Activated CD8-positive, alpha-beta T cell treated with anti-CD3 and anti-CD28 coated beads, Interleukin-2, amount 10 ng/mL, durations not matched to agents 7 days and 5 days (primary cell): ENCODE measurements at places on chromosomes 5 and 9.

DNA sequence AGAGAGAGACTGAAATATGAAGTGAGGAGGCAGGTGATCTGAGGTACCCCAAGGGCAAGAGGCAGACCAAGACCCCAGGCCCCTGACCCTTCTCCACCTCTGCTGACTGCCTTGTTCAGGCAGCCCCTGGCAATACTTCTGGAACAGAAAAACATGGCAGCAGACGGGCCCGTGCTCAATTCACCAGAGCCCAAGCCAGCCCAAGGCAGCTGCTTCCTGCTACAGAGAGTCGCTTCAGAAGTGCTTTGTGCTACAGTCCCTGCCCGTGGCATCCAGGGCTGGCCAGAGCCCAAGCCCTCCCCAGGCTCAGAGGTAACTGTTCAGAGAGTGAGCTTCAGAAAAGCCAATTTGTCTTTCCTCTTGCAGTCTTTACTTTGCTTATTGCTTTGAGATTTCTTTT lies 151.4 kb upstream of the FSTL4 start:
- H3K27ac ChIP-seq = no peak overlapping the region
- DNase-seq = no peak
- H3K4me1 ChIP-seq = no peaks in the 10 kb centered on the region
- peaks cover 22% of the 10 kb centered on the region for H3K27me3 ChIP-seq

DNA sequence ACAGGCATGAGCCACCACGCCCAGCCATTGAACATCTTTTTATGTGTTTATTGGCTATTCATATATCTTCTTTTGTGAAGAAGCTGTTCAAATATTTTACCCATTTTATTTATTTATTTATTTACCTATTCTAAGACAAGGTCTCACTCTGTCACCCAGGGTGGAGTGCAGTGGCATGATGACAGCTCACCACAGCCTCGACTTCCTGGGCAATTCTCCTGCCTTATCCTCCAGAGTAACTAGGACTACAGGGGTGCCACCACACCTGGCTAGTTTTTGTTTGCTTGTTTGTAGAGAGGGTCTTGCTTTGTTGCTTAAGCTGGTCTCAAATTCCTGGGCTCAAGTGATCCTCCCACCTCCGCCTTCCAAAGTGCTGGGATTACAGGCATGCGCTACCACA lies 33.5 kb downstream of the NAIF1 start:
- H3K27me3 ChIP-seq = no peaks in the 10 kb centered on the region
- peak overlapping the region; percentile 53 for H3K4me3 ChIP-seq
- H3K27ac ChIP-seq = peak overlapping the region; percentile 86
- peaks cover 3% of the 10 kb centered on the region for H3K36me3 ChIP-seq
- peak; percentile 38 for DNase-seq

GRCh38 chr5:91189480-91190313 lies 193.4 kb downstream of the ARRDC3 start:
- peaks cover 14% of the 10 kb centered on the region for H3K27me3 ChIP-seq
- DNase-seq = no peak
- H3K36me3 ChIP-seq = no peaks in the 10 kb centered on the region
- H3K27ac ChIP-seq = no peak overlapping the region
- H3K4me3 ChIP-seq = no peak overlapping the region

- no peaks in the 10 kb centered on the region for H3K36me3 ChIP-seq
- H3K27me3 ChIP-seq = no peaks in the 10 kb centered on the region
- no peak overlapping the region for H3K27ac ChIP-seq
- no peaks in the 10 kb centered on the region for H3K4me1 ChIP-seq
These were observed 20.4 kb downstream of the ADAMTS2 start for GRCh38 chr5:179324760-179325295.

GRCh38 chr9:18926513-18926912 lies 106.5 kb downstream of the SAXO1 start:
- no peaks in the 10 kb centered on the region for H3K27me3 ChIP-seq
- H3K27ac ChIP-seq = no peak overlapping the region
- no peak for DNase-seq

DNA sequence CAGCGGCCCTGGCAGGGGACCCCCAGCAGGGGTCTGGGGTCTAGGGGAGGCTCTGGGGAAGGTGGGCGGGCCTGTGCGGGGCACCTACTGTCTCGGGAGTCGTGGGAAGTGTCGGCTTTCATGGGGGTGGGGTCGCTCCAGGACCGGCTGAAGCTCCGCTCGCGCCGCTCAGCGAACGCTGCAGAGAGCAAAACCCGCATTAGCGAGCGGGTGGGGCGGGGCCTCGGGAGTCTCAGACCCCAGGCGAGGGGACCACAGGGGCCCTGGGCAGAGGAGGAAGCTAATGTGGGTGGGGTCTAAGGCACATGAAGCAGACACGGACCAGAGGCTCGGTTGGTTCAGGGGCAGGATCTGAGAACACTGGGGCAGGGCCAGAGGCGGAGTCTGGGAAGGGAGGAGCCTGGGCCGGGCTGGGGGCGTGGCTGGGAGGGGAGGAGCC lies 5.5 kb downstream of the NSMF start:
- no peak overlapping the region for H3K27ac ChIP-seq
- no peak overlapping the region for H3K4me3 ChIP-seq
- H3K27me3 ChIP-seq = no peaks in the 10 kb centered on the region
- H3K36me3 ChIP-seq = peaks cover 42% of the 10 kb centered on the region

- H3K27ac ChIP-seq = no peak overlapping the region
- no peak overlapping the region for H3K4me3 ChIP-seq
- DNase-seq = no peak
- H3K36me3 ChIP-seq = no peaks in the 10 kb centered on the region
- H3K27me3 ChIP-seq = no peaks in the 10 kb centered on the region
These were observed 54.0 kb upstream of the FKTN start for GRCh38 chr9:105503881-105504280.

- H3K4me1 ChIP-seq = no peaks in the 10 kb centered on the region
- DNase-seq = no peak
- H3K27me3 ChIP-seq = no peaks in the 10 kb centered on the region
- H3K27ac ChIP-seq = no peak overlapping the region
- no peak overlapping the region for H3K4me3 ChIP-seq
These were observed 25.0 kb downstream of the WDR36 start for GRCh38 chr5:111117136-111117535.

- no peak for DNase-seq
- no peaks in the 10 kb centered on the region for H3K36me3 ChIP-seq
- no peak overlapping the region for H3K4me3 ChIP-seq
- H3K27ac ChIP-seq = no peak overlapping the region
These were observed 12.5 kb downstream of the MCTP1 start for GRCh38 chr5:95272316-95272929.

DNA sequence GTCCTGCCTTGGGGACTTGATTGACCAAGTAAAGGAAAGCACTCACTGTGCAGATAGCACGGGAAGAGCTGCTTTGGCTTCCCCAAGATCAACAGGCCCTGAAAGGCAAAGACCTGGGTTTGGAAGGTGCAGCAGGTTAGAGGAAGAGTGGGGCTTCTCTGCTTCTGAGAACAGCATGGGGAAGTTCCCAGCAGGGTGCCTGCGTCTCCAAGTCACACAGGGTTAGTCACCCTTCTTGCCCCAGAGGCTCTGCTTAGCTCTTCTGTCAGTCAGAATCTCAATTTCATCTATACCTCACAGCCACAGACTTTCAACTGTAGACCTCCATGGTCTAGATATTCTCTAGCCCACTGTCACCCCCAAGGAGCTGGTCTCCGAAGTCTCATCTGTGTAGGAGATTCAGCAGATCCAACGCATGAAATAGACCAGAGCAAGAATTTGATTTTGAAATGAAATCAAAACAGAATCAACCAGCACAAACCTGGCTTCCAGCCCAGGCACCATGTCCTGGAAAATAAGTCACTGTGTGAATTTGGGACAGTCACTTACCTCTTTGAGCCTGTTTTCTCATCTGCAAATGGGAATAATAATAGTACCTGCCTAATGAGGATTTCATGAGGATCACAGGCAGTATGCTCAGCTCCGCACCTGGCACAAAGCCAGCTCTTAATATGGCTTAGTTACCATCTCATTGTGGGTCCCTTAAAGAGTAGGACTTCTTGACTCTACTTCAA lies 64.0 kb downstream of the SFXN1 start:
- H3K27ac ChIP-seq = no peak overlapping the region
- no peak for DNase-seq
- H3K4me3 ChIP-seq = no peak overlapping the region
- peaks cover 10% of the 10 kb centered on the region for H3K27me3 ChIP-seq

GRCh38 chr5:58404734-58405133 lies 55.2 kb downstream of the PLK2 start:
- H3K4me3 ChIP-seq = no peak overlapping the region
- H3K36me3 ChIP-seq = no peaks in the 10 kb centered on the region
- DNase-seq = no peak
- H3K27me3 ChIP-seq = peaks cover 4% of the 10 kb centered on the region
- H3K27ac ChIP-seq = no peak overlapping the region

DNA sequence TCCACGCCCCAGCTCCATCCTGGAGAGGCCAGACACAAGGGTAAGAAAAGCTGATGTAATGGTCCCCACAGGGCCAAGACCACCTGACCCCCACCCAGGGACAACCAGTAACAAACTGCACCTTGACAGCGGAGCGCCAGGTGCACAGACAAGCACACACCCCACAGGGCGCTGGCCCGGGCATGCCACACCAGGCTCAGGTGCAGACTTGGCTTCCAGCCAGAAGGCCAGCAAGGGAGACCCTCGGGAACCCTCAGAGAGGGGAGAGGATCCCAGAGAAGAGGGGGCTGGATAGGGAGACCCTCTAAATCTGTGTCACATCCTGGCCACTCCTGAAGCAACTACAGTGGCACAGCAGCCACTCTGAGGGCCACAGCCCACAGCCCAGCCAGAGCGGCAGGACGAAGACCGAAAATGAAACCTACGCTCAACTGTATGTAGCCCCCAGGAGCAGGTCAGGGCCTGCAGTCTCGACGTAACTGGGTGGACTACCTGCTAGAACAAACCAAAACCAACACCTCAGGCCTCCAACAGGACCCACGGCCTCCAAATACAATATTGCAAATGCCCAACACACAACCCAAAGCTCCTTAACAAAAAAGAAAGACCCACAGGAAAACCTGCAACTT lies 18.5 kb downstream of the CAMSAP1 start:
- H3K27ac ChIP-seq = peak overlapping the region; percentile 56
- H3K36me3 ChIP-seq = peaks cover 4% of the 10 kb centered on the region
- no peak overlapping the region for H3K4me3 ChIP-seq
- no peaks in the 10 kb centered on the region for H3K27me3 ChIP-seq
- DNase-seq = no peak
- peaks cover 68% of the 10 kb centered on the region for H3K4me1 ChIP-seq

DNA sequence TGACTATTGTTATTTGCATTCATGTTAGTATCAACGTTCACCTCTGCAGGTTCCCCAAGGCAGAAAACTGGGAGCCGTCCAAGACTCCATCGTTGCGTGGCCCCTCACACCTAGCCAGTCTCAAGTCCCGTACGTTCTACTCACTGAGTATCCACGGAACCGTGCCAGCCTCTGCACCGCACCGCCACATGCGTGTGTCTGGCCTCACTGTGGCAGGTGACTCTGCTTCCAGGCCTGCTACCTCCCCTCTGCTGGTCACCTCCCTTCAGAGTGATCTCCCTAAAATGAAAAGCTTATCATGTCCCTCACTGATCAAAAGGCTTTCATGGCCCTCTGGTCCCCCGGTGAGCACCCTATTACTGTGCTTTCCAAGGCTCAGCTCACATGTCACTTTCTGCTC lies 108.1 kb downstream of the GABBR2 start:
- no peaks in the 10 kb centered on the region for H3K36me3 ChIP-seq
- H3K4me1 ChIP-seq = no peaks in the 10 kb centered on the region
- no peak overlapping the region for H3K27ac ChIP-seq
- no peak for DNase-seq
- no peak overlapping the region for H3K4me3 ChIP-seq

- H3K36me3 ChIP-seq = peaks cover 10% of the 10 kb centered on the region
- no peak overlapping the region for H3K27ac ChIP-seq
- DNase-seq = no peak
- H3K4me1 ChIP-seq = peaks cover 3% of the 10 kb centered on the region
- H3K4me3 ChIP-seq = no peak overlapping the region
These were observed 31.5 kb downstream of the GAPVD1 start for GRCh38 chr9:125293134-125293533.

DNA sequence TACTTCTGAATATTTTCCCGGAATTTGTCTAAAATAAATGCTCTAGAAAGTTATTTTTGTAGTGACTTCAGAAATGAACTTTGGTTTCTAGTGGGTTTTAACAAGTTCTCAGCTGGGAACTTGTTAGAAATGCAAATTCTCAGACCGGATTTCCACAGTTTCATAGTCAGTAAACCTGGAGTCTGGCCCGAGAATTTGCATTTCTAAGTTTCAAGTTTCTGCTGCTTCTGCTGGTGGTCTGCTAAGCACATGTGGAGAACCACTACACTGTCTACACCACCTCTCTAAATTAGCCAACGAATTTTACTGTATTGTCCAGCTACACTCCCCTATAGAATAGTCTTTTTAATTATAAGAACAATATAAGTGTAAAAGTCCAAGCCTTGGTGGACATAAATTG lies 208.0 kb downstream of the CHSY3 start:
- H3K36me3 ChIP-seq = no peaks in the 10 kb centered on the region
- H3K4me1 ChIP-seq = no peaks in the 10 kb centered on the region
- no peak overlapping the region for H3K27ac ChIP-seq
- DNase-seq = no peak

DNA sequence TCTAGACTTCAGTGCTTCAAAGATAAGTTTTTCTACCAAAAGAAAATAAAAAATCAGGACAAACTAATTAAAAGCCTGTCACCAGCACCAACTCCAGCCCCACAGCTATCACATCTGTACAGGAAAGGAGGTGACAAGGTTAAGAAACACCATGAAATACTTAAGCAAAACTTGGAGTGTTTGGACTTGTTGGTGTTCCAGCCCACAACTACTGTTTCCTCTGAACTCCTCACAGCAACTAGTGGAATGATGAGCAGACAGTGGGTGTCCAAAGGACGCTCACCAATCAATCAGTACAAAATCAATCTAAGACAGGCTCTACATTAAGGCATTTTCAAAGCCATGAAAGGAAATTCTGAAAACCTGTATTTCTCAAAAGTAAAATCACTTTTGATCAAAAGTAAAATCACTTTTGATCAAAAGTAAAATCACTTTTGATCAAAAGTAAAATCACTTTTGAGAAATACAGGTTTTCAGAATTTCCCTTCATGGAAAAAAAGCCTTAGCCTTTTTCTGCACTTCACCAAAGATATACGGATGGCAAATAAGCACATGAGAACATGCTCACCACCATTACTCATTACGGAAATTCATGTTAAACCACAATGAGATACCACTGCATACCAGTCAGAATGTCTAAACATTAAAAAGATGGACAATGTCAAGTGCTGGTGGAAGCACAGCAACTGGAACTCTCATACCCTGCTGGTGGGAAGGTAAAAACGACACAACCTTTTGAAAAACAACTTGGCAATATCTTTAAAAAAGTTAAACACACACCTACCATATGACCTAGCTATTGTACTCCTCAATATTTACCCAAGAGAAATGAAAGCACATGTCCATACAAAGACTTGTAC lies 79.7 kb downstream of the MED27 start:
- peaks cover 7% of the 10 kb centered on the region for H3K36me3 ChIP-seq
- no peak for DNase-seq
- no peaks in the 10 kb centered on the region for H3K27me3 ChIP-seq
- no peak overlapping the region for H3K27ac ChIP-seq
- peaks cover 25% of the 10 kb centered on the region for H3K4me1 ChIP-seq

DNA sequence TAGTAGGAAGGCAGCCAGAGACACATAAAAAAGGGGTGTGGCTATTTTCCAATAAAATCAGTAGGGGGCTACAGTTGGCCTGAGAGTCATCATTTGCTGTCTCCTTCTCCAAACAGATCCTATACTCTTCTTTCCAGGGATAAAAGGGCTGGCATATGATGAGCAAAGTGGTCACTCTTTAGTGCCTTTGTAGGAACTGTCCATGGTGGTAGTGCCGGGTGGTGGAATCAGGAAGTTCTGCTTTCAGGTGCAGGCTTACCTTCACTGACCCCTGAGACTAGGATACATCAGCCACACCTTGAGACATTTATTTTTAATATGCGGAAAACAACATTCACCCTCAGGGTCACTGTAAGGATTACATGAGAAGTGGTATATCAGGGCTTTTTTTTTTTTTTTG lies 80.8 kb downstream of the ASTN2 start:
- no peak for DNase-seq
- H3K27me3 ChIP-seq = no peaks in the 10 kb centered on the region
- H3K36me3 ChIP-seq = no peaks in the 10 kb centered on the region
- no peaks in the 10 kb centered on the region for H3K4me1 ChIP-seq
